ENCODE measurements at places on chromosomes 4 and X.

DNA sequence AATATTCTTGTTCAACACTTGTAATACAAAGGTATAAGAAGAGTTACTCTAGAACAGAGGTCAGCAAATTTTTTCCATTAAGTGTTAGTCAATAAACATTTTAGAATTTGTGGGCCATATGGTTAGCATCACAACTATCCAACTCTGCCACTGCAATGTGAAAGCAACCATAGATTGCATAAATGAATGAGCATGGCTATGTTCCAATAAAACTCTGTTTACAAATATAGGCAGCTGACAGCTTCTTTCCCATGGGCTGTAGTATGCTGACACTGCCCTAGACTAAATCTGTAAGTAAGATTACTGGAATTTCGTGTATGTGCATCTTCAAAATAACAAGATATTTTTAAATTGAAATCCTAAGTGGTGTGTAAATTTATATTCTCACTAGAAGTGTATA lies 73.7 kb downstream of the GABRA2 start:
- H3K27ac ChIP-seq = no peak overlapping the region
- H3K4me1 ChIP-seq = no peaks in the 10 kb centered on the region
- no peak for DNase-seq
- no peaks in the 10 kb centered on the region for H3K36me3 ChIP-seq
- no peak overlapping the region for H3K4me3 ChIP-seq

DNA sequence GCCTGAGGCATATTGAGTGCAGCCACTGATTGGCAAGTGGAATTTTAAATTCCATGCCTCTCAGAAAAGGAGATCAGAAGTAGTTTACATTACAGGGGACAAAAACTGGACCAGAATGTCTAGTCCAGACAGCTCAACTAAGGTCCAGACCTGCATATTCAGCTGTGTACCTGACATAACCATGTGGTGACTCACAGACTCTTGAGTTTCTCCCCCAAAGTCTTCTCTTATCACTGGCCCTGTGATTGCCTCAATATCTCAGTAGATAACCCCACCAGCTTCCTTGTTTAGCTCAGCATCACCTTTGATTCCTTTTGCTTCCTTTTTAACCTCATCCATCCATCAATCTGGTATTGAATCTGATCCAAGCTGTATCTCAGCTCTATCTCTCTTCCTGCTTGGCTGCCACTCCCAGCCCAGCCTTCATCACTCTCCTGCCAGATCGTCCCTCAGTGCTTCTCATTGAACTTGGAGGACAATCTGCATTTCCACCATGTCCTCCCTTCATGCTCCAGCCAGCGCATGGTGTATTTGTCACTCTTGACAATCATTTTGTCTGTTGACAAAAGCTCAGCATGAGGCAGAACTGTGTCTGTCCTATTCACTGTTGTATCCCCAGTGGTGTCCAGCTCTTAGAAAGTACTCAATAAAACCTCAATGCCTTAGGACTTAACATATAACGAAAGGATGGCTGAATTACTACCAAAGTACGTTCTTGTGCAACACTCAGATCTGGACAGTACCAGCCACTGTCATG lies 27.8 kb upstream of the SLC2A9 start:
- H3K4me3 ChIP-seq = no peak overlapping the region
- no peaks in the 10 kb centered on the region for H3K4me1 ChIP-seq
- no peak overlapping the region for H3K27ac ChIP-seq
- no peaks in the 10 kb centered on the region for H3K27me3 ChIP-seq

DNA sequence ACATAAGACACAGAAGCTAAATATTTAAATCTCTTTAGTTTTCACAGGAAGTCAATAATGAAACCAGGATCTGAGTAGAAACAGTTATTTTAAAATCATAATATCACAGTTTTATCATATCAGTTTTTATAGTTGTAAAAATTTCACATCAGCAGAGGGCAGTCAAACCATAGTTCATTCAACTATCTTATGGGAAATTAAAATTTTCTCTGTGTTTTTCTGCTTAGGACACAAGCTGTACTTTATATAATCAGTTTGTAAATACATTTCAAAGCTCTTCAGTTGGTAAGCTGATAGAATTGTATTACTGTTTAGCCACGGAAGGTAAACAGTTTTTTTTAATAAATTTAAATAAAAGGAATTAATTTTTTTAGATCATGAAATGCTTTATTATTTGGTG lies 204.8 kb upstream of the NUDT6 start:
- H3K4me1 ChIP-seq = no peaks in the 10 kb centered on the region
- H3K4me3 ChIP-seq = no peak overlapping the region
- no peaks in the 10 kb centered on the region for H3K36me3 ChIP-seq
- no peak overlapping the region for H3K27ac ChIP-seq
- no peak for DNase-seq
- no peaks in the 10 kb centered on the region for H3K27me3 ChIP-seq

DNA sequence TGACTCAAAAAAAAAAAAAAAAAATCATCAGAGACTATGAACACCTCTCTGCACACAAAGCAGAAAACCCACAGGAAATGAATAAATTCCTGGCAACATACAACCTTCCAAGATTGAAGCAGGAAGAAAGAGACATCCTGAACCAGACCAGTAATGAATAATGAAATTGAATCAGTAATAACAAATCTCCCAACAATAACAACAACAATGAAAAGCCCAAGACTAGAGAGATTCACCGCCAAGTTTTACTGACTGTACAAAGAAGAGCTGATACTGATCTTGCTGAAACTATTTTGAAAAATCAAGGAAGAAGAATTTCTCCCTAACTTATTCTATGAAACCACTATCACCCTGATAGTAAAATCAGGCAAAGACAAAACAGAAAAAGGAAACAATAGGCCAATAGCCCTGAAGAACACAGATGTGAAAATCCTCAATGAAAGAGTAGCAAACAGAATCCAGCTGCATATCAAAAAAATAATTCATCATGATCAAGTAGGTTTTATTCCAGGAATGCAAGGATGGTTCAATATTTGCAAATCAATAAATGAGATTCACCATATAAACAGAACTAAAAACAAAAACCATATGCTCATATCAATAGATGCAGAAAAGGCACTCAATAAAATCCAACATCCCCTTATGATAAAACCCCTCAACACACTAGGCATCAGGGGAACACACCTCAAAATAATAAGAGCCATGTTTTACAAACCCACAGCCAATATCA lies 31.0 kb upstream of the PLK4 start:
- H3K36me3 ChIP-seq = no peaks in the 10 kb centered on the region
- DNase-seq = no peak
- no peak overlapping the region for H3K27ac ChIP-seq
- no peaks in the 10 kb centered on the region for H3K4me1 ChIP-seq
- H3K27me3 ChIP-seq = no peaks in the 10 kb centered on the region
- H3K4me3 ChIP-seq = no peak overlapping the region

DNA sequence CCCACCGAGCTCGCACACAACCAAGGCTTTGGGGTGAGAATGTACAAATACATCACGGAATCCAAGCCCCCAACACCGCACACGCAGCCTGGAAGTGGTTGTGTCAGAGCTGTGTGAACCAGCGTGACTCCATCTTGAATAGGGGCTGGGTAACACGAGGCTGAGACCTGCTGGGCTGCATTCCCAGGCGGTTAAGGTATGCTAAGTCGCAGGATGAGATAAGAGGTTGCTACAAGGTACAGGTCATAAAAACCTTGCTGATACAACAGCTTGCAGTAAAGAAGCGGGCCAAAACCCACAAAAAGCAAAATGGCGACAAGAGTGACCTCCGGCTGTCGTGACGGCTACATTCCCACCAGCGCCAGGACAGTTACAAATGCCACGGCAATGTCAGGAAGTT lies 258.4 kb downstream of the DHRSX start:
- H3K4me3 ChIP-seq = no peak overlapping the region
- no peaks in the 10 kb centered on the region for H3K27me3 ChIP-seq
- H3K36me3 ChIP-seq = no peaks in the 10 kb centered on the region
- H3K4me1 ChIP-seq = no peaks in the 10 kb centered on the region
- no peak for DNase-seq
- no peak overlapping the region for H3K27ac ChIP-seq

- no peaks in the 10 kb centered on the region for H3K36me3 ChIP-seq
- DNase-seq = no peak
- no peaks in the 10 kb centered on the region for H3K4me1 ChIP-seq
- H3K27me3 ChIP-seq = no peaks in the 10 kb centered on the region
- no peak overlapping the region for H3K27ac ChIP-seq
- H3K4me3 ChIP-seq = no peak overlapping the region
These were observed 319.1 kb downstream of the PCDH19 start for GRCh38 chrX:100090931-100091330.

DNA sequence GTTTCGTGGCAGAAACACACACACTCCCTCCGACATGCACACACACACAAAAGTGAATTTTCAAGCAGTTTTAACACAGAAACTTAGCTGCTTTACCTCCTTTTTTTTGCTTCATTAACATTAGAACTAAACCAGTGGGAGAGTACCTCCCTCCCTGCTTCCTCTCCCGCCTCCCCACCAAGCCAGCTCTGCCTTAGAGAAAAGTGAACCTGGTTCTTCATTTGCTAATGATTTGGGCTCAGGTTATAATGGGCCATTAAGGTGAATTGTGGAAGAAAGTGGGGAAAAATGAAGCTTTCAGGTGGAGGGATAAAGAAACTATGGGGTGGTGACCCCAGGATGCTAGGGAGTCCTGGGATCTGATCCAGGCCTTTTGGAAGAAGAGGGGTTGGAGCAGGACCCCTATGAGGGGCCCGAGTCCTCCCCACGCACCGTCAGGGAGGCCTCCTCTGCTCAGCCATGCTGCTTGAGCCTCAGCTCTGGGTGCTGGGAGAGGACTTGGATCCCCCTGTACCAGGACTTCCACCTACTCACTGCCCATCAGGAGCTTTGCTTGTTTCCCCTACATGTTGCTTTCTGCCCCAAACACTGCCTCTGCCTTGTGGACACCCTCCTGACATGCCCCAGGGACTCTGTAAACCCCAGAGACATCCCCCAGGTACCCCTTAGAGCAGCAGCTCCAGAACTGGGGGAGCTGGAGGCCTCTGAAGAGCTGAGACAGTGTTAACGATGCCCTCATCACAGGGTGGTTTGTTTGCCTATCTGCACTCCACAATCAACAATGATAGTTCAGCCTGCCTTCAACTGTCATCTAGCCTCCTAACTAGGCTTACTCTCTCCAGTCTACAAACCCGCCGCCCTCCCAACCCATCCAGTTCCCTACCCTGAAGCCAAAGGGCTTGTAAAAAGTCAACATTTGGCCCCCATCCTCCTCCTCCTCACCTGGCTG lies 6.5 kb upstream of the JADE1 start:
- no peak overlapping the region for H3K27ac ChIP-seq
- no peak overlapping the region for H3K4me3 ChIP-seq
- no peaks in the 10 kb centered on the region for H3K36me3 ChIP-seq
- DNase-seq = no peak
- no peaks in the 10 kb centered on the region for H3K27me3 ChIP-seq

DNA sequence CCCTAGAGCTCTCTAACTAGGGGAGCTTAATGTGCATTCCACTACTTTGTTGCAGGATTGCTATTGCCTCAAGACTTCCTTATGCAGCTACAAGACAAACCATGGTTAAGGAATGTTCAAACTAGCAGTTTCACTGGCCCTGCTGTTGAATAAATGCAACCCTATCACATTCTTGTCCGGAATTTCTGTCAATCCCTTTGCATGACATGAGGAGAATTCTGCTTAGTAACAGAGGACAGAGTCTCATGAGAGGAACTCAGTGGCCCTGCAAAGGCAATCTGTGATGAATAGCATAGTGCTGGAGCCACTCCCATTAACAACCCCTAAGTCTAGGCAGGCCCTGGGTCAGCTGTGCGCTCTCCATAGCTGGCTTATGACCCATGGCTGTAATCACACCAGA lies 30.7 kb upstream of the SGMS2 start:
- no peaks in the 10 kb centered on the region for H3K27me3 ChIP-seq
- no peak overlapping the region for H3K4me3 ChIP-seq
- H3K27ac ChIP-seq = no peak overlapping the region
- H3K4me1 ChIP-seq = no peaks in the 10 kb centered on the region
